ENCODE measurements at places on chromosomes 6 and 20. TPM values are rescaled to one million over a fixed set of nuclear protein-coding genes. Genes with fewer than 3 reads are reported as not detected.

Gene POU5F1
- 0.70 TPM for polyA plus RNA-seq

Gene PTCRA
- 1.0 TPM for polyA plus RNA-seq

Gene IL20RA
- not detected for polyA plus RNA-seq

Gene BEND3
- 0.90 TPM for polyA plus RNA-seq

Gene LIME1
- polyA plus RNA-seq: 81.2 TPM

Gene MPIG6B
- 1.8 TPM for polyA plus RNA-seq

Gene ZC3H12D
- 8.2 TPM for polyA plus RNA-seq

Gene TUBB1
- 7.8 TPM for polyA plus RNA-seq

Gene NFATC2
- 17.4 TPM for polyA plus RNA-seq

Gene PROKR2
- polyA plus RNA-seq: not detected

Gene SLC32A1
- polyA plus RNA-seq: not detected

Gene DCDC2
- not detected for polyA plus RNA-seq

All from IgD-negative memory B cell (primary cell).